ENCODE measurements at places on chromosomes 7 and 10. TPM values are rescaled to one million over a fixed set of nuclear protein-coding genes. Genes with fewer than 3 reads are reported as not detected.

- no peak for DNase-seq
Measured at GRCh38 chr10:5841965-5842364, 28.7 kb upstream of the GDI2 start.

DNA sequence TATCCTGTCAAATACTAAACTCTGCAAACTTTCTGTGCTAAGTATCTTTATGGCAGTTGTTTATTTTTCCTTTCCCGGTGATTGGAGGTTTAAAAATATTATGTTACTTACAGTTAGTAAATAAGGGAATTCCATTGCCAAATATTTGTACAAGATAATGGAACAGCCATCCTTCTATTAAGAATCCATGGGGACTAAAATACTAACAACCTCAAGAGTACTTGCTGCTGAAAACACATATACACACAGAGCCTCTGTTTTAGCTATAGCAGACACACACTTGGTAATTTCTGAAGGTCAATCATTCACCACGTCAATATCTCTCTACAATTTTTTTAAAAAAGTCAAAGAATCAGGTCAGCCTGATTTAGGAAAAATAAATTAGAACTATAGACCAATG, 32.4 kb downstream of the TSPAN12 start:
- no peak for DNase-seq

DNA sequence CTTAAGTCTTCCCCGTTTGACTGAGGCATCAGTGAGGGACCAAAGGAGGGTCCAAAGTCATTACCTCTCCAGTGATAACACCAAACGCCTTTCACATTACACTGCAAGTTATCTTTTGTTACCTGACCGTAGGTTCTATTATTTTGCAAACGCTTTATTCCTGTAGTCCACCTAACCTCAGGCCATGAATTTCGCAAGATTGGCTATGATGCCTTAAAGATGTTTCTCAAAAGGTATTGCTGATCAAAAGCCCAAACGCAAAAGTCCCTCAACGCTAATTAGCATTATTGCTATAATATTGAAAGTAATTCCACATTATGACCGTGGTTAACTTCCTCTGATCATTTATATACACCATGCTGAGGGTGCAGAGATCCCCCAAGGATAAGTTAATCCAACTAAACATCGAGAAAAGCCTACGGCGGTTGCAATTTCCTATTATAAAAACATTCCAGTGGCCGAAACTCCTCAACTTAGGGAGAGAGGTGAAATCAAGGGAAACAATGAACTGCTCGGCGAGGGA, 649 bp downstream of the DNA2 start:
- no peak for DNase-seq

DNA sequence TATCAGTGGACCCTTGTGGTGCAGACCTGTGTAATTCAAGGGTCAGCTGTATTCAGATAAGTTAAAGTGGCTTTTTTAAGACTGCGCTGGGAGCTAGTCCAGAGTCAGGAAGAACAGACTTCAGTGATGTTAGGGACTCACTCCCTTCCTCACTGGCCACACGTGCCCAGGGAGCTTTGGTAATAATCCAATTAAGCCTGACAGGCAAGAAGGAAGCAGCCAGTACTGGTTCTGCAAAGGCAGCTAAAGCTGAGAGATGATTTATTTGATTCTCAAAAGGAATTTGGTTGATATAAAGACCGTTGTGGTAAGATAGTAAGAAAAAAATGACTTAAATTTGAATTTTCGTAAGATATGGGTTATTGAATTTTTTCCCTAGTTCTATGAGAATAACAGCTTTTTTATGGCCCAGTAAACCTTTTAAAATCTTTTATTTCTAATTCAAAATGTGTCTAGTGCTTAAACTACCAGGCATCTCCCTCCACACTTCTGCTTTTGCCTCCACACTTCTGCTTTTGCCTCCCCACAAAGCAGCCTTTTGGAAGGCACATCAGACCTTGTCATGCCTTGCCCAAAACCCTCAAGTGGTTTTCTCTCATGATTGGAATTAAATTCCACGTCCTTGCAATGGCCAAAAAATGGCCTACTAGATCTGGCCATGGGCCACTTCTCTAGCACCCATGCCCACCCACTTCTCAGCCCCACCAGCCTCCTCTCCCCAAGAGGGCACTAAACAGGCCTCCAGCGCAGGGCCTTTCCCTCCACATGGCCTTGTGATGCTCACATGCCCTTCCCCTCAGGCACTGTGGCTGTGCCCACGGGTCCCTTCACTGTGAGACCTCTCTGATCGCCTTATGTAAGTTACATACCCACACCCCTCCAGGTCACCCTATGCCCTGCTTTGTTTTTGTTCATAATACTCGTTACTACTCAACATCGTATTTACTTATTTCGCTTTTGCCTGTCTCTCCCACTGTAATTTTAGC, 92.5 kb downstream of the POU6F2 start:
- DNase-seq = no peak

GRCh38 chr10:75978213-75978612, 546.8 kb downstream of the LRMDA start:
- DNase-seq = no peak

- DNase-seq = no peak
Measured at GRCh38 chr10:69415049-69415448, 1.7 kb downstream of the TACR2 start.

DNA sequence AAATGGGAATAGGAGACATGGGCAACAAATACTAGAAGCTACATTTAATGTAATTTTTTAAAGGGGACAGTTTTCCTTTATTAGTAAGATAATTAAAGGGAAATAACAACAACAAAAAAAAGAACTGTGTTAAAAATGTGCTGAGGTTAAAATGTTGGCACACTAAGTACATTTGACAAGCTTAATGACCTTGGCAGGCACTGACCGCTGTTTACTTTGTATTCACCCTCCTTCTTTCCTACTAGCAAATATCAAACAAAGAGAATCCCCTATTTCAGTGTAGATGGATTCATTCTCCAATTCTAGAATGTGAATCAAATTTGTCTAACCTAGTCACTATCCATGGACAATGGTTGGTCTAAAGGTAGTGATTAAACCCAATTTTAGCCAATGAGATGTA, 77.5 kb upstream of the TOMM7 start:
- DNase-seq = no peak

DNA sequence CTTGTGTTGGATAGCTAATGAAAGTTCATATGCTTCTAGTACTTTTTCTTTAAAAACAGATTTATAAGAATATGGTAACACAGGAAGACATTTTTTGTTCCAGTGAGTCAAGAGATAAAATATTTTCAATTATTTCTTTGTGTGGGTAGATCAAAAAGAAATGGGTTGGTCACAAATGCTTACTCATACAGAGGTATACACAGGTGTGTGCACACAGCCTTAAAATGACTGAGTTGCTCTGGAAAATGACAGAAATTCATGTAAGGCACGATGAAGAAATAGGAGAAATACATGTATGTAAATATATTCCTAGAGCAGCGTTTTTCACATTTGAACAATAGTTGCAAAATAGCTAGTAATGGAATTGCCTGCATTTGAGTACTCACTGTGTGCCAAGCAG, 66.0 kb downstream of the ST7 start:
- DNase-seq = no peak

GRCh38 chr10:5564537-5565204, 39.9 kb downstream of the CALML3 start:
- no peak for DNase-seq

- no peak for DNase-seq
Measured at GRCh38 chr10:79320820-79321493, 26.3 kb upstream of the PPIF start.

GRCh38 chr7:107613948-107614347, 33.9 kb downstream of the BCAP29 start:
- DNase-seq = no peak

DNA sequence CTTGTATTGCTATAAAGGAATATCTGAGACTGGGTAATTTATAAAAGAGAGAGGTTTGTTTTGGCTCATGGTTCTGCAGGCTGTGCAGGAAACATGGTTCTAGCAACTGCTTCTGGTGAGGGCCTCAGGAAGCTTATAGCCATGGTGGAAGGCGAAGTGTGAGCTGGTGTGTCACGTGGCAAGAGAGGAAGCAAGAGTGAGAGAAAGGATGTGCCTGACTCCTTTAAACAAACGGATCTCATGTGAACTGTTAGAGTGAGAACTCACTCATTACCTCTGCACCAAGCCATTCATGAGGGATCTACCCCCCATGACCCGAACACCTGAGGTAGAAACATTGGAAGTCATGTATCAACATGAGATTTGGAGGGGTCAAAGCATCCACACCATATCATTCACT, 7.7 kb upstream of the ITPRIP start:
- DNase-seq = no peak

GRCh38 chr10:124032971-124033886, 60.2 kb downstream of the CHST15 start:
- DNase-seq = peak; percentile 91

GRCh38 chr7:39624442-39624807, 1.1 kb downstream of the RALA start:
- no peak for DNase-seq

DNA sequence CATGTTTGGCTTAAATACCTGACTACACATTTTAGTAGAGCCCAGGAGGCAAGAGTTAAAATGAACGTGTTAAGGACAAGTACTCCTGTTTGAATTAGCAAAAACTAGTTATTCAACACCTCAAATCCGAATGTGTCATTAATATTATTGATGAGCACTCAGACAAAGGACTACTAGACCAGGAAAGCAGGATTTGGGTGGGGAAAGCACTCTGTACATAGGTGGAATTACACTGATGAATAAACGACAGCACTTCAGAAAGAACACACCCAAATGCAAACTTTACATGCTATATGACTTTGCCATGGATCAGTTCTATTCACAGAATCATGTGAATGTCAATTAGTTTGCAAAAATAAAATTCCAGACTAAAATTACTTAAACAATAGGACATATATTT, 95.1 kb upstream of the CAV2 start:
- DNase-seq = no peak

- DNase-seq = no peak
Measured at GRCh38 chr10:125762692-125763648, 12.7 kb downstream of the MMP21 start.

DNA sequence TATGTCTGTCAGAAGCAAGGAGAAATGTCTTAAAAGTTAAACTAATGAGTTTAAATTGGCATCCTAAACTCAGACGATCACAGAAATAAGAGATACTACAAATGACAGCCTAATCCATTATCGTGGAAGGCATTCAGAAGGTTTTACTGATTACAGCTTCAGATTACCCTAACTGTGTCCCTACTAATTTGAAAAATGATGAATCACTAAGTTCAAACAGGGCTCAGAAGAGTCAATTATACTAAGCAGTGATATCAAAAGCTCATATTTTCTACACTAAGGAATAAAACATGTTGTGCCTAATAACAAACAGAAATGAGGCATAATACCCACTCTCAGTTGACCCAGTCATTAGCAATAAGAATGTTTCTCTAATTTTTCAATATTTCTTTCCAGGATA, 152.0 kb upstream of the NRBF2 start:
- DNase-seq = no peak

GRCh38 chr10:46231087-46231486, 55.7 kb upstream of the ANTXRL start:
- no peak for DNase-seq

GRCh38 chr10:125034675-125035074, 92.8 kb downstream of the ZRANB1 start:
- no peak for DNase-seq

DNA sequence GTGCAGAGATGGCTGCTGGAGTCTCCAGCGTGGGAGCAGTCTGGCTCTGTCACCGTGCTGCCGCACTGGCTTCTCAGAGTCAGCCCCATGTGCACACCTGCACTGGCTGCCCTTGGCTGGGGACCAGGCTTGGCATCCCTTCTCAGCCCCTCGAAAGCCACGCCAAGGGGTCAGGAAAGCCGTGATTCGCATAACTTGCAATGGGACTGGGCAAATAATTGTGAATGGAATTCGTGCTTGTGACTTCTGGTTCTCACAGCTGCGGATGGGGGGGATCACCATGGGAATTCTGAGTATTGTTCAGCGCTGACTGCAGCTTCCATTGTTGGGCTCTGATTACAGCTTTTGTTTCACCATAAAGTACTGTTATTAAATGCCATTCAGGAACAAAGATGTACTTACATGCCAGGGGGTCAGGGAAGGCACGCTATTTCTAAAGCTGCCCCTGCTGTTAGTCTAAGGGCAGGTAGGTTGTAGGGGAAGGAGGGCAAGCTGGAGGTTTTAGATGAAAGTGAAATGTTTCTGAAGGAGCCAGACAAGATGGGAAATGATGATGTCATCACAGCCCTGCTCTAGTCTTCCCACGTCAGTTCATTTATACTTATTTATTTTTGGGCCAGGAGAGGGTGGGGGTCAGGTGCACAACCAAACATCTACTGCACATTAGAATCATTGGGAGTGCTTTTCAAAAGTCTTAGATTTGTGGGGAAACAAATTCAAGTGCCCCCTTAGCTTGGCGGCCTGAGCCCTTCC, 5.8 kb upstream of the PLEKHA1 start:
- DNase-seq = no peak

GRCh38 chr7:11239316-11239715, 265.6 kb downstream of the PHF14 start:
- no peak for DNase-seq

GRCh38 chr7:116089293-116089692, 58.7 kb upstream of the TFEC start:
- no peak for DNase-seq

DNA sequence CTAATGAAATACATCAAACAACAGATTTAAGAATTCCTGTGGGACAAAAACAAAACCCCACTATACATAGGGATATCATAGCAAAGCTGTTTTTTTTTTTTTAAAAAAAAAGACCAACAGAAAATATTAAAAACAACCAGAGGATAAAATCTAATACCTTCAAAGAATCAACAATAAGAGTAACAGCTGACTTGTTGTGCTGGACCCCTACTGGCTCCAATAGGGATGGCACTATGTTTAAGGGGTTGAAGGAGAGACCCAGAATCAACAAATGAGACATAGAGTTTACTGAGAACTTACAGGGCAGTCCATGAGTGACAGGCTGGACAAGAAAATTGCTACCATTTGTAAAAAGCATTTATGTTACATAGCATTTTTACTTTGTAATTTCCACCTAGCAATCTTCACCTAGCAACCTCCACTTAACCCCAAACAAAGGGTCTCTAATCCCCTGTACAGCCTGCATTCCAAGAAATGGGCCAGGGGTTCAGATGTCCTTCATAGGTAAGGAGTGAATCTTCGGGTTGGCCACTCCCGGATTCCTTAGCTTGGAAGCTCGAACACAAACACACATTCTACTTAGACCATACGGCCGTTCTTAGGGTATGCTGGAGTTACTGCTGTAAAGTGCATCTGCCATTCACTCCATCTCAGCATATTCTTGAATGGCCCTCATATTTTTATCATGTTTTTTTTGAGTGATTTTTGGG, 25.8 kb downstream of the ASZ1 start:
- DNase-seq = no peak

Gene TRPV5
- 0.18 TPM for polyA plus RNA-seq

Gene CDNF
- polyA plus RNA-seq = 3.5 TPM

Gene MALRD1
- polyA plus RNA-seq = 5.3 TPM

Gene SAMD8
- 16.7 TPM for polyA plus RNA-seq

Gene SFMBT2
- polyA plus RNA-seq = 5.1 TPM

Gene STX1A
- polyA plus RNA-seq = 9.4 TPM

Gene ALOX5
- polyA plus RNA-seq = 1.8 TPM

Gene SPDYE2
- 2.9 TPM for polyA plus RNA-seq

Gene ENTPD1
- polyA plus RNA-seq = 22.2 TPM

Gene CHCHD1
- 34.7 TPM for polyA plus RNA-seq

Gene KCNIP2
- 7.5 TPM for polyA plus RNA-seq

Gene CH25H
- polyA plus RNA-seq = 0.22 TPM

Gene SKIDA1
- 5.3 TPM for polyA plus RNA-seq
